ENCODE measurements at places on chromosomes 3 and 15.

DNA sequence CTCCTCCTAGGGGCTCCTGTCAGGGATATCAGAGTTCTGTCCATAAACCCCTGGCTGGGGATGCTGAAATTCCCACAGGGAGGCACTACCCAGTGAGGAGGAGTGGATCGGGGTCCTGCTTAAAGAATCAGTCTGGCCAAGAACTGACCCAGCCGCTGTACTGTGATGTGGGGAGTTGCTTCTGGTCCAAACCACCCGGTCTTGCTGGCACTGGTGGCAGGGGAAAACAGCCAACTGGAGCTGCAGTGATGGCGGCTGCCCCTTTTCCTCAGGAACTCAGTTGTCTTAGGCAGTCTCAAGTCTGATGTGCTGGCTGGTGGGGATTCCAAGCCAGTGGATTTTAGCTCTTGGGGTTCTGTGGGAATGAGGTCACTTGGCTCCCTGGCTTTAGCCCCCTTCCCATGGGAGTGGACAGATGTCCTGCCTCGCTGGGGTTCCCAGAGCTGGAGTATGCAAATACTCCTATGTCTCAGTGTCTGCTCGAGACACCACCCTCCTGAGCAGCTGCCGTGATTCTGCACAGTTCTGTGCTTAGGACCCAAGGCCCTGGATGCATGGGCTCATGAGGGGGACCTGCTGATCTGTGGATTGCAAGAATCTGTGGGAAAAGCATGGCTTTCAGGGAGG, 97.1 kb downstream of the SLC25A26 start:
- H3K4me1 ChIP-seq: no peaks in the 10 kb centered on the region
- no peaks in the 10 kb centered on the region for H3K27me3 ChIP-seq
- H3K27ac ChIP-seq: no peak overlapping the region
- H3K36me3 ChIP-seq: no peaks in the 10 kb centered on the region
- H3K4me3 ChIP-seq: no peak overlapping the region

GRCh38 chr15:76195506-76196268, 115.6 kb downstream of the ETFA start:
- no peaks in the 10 kb centered on the region for H3K27me3 ChIP-seq
- H3K4me1 ChIP-seq: peaks cover 47% of the 10 kb centered on the region
- no peak overlapping the region for H3K27ac ChIP-seq
- H3K4me3 ChIP-seq: no peak overlapping the region
- DNase-seq: no peak
- H3K36me3 ChIP-seq: no peaks in the 10 kb centered on the region

DNA sequence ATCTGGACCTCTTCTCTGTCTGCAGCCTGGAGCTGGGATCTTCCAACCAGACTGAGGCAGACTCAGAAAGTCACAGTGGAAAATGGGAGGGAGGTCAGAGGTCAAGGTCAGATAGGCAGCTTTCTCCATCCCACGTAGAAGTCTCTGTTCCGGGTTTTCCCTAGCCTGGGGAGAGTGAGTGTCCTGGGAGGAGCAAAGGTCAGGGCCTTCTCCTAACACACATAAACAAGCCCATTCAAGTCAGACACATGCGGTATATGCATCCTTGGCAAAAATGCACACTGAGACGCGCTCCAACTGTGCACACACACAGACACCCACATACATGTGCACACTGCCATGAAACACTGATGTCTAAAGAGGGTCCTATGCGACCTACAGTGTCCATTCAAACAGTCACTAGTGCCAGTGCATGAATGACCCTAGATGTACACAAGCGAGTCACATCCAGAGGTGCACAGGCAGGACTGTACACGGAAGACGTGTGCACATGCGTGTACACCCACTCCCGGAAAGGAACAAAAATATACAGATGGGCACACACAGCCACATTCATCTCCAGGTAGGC, 681 bp downstream of the TWF2 start:
- H3K27ac ChIP-seq: peak overlapping the region; percentile 98
- no peak for DNase-seq
- H3K27me3 ChIP-seq: no peaks in the 10 kb centered on the region
- H3K4me3 ChIP-seq: peak overlapping the region; percentile 93

DNA sequence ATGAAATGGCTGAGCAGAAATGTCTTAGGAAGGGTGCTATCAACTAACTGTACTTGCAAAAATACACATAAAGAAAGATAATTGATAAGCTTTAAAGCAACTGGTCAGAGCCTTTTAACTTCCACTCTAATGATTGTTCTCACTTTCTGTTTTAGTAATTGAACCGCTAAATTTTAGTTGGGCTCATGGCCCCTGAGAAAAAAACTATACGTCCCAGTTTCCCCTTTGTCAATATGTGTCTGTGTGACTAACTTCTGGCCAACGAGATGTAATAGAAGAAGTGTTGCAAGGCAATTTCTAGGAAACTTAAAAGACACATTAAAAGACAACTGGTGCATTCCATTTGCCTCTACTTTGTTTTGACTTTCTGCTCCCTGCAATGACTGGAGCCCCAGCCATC, 223.9 kb downstream of the NR1D2 start:
- H3K4me3 ChIP-seq: no peak overlapping the region
- H3K36me3 ChIP-seq: no peaks in the 10 kb centered on the region
- H3K27ac ChIP-seq: no peak overlapping the region
- DNase-seq: no peak

GRCh38 chr15:101090428-101090790, 161.4 kb downstream of the CHSY1 start:
- H3K4me3 ChIP-seq: no peak overlapping the region
- no peaks in the 10 kb centered on the region for H3K27me3 ChIP-seq
- no peak overlapping the region for H3K27ac ChIP-seq
- peaks cover 9% of the 10 kb centered on the region for H3K4me1 ChIP-seq

GRCh38 chr3:29026286-29026685, 254.6 kb upstream of the RBMS3 start:
- H3K27ac ChIP-seq: no peak overlapping the region
- no peak for DNase-seq
- no peaks in the 10 kb centered on the region for H3K27me3 ChIP-seq
- no peaks in the 10 kb centered on the region for H3K36me3 ChIP-seq
- no peak overlapping the region for H3K4me3 ChIP-seq

- H3K4me1 ChIP-seq: no peaks in the 10 kb centered on the region
- DNase-seq: no peak
- H3K36me3 ChIP-seq: no peaks in the 10 kb centered on the region
These were observed 867.8 kb downstream of the SQOR start for GRCh38 chr15:46502667-46503066.

Data from HCT116 (cell line).